DMS53 (cell line): ENCODE measurements at places on chromosomes 3 and 15.

DNA sequence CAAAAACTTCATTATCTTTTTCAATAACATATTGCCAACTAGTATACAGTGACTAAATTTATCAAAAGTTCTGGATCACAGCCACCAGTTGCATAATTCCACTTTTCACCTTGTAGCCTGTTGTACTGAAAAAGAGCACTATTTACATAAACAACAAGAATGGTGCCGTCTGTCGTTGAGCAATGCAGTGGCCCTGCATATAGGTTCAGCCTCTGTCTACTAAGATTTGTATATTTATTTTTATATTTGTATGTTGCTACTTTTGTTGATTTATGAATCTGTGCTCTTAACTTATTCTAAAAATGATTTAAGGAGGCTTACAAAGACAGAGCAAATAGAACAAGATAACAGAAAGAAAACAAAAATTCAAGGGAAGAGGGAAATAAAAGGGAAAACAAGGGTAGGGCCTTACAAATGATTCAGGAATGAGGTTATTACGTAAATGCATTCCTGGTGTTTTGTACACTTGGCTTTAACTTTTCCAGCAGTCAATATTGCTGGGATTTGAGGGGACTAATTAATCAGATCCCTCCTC, 257.6 kb upstream of the STT3B start:
- DNase-seq, result no peak

- no peak for DNase-seq
Measured at GRCh38 chr3:100984308-100984707, 8.9 kb downstream of the ABI3BP start.

GRCh38 chr3:151558661-151559060, 97.8 kb upstream of the IGSF10 start:
- no peak for DNase-seq

DNA sequence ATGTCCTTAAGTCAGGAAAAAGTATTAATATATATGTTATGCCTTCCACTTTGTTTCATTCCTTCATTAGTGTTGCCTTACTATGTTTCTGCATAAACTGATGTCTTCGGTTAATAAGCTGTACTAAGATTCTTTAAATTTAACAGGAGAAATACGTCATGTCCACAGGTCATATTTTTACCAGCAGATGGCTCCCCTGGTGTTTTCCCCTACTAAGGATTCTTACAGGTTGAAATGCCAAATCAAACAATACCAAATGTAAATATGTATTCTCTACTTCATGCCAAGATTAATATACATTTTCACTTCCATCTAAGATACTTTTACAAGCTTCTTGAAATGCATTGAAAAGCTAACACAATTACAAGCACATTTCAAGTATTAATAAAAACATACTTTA, 1602.1 kb downstream of the SI start:
- peak; percentile 58 for DNase-seq

GRCh38 chr3:31980530-31981205, 394 bp downstream of the OSBPL10 start:
- DNase-seq, result peak; percentile 81
